ENCODE measurements at places on chromosomes 1 and 21.

DNA sequence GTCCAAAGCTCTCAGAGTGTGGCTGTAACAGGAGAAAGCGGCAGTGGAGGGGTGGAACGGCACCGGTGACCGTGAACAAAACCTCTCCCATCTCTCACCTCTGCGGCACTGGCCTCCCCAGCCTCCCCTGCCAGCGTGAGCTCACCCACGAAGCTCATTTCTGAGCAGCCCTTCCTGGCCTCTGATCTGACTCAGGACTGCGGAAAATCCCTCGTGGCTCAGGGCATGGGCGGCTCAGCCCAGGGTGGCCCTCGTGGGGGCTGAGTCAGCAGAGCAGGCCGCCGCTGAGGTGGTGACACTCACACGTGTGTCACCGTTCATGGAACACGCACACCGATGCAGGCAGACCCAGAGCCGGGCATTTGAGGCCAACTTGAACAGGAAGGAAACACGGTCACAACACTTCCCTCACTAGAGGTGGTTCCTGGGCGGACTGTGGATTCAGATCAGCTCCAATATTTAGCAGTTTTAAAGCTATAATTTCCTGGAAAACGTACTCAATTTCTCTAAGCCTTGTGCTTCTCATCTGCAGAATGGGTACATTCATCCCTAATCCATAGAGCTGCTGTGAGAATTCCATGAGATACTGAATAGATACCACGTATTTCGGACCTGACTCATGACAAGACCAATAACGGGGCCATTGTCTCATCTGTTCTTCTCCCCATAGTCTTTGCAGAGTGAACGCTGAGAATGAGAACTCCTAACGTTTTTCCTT lies 115.0 kb upstream of the TMPRSS2 start:
- peak; percentile 9 for DNase-seq

DNA sequence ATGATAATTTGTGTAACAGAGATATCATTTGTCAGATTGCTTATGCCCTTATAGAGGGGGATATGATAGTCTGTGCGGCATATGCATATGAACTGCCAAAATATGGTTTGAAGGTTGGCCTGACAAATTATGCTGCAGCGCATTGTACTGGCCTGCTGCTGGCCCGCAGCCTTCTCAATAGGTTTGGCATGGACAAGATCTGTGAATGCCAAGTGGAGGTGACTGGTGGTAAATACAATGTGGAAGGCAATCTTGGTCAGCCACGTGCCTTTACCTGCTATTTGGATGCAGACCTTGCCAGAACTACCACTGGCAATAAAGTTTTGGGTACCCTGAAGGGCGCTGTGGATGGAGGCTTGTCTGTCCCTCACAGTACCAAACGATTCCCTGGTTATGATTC lies 82.4 kb downstream of the ZMYM4 start:
- DNase-seq, result no peak

GRCh38 chr1:212554401-212554800 lies 54.2 kb upstream of the ATF3 start:
- no peak for DNase-seq

GRCh38 chr1:47424336-47424982 lies 8.4 kb downstream of the FOXE3 start:
- no peak for DNase-seq

DNA sequence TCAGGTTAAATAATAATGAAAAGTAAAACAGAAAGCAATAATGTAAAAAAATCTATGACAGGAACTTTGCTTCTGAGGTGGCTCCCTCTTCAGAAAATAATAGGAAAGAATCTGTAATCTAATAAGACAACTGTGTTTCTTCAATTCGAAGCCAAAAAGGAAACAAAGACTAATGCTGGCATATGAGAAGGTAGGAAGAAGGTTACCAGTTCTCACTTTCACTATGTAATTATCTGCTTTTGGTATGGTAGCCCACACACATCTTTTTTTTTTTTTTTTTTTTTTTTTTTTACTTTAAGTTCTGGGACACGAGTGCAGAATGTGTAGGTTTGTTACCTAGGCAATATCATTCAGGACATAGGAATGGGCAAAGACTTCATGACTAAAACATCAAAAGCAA lies 47.1 kb downstream of the COP1 start:
- DNase-seq, result no peak

- peak; percentile 69 for DNase-seq
Measured at GRCh38 chr21:45470773-45471524, 66.0 kb downstream of the COL18A1 start.

- DNase-seq, result no peak
Measured at GRCh38 chr1:34164771-34165391, at the start of gene CSMD2. TSS of gene CSMD2 (minus strand) at chr1:34165230. CDS start at chr1:34165097, 133 bp downstream.
